ENCODE measurements at places on chromosomes 16 and 17.

- DNase-seq = no peak
These were observed 13.5 kb downstream of the CEP295NL start for GRCh38 chr17:78889531-78889930.

GRCh38 chr17:41599680-41600079, 12.9 kb downstream of the KRT16 start:
- no peak for DNase-seq

- DNase-seq = no peak
These were observed 52.2 kb downstream of the VPS35L start for GRCh38 chr16:19607616-19608280.

DNA sequence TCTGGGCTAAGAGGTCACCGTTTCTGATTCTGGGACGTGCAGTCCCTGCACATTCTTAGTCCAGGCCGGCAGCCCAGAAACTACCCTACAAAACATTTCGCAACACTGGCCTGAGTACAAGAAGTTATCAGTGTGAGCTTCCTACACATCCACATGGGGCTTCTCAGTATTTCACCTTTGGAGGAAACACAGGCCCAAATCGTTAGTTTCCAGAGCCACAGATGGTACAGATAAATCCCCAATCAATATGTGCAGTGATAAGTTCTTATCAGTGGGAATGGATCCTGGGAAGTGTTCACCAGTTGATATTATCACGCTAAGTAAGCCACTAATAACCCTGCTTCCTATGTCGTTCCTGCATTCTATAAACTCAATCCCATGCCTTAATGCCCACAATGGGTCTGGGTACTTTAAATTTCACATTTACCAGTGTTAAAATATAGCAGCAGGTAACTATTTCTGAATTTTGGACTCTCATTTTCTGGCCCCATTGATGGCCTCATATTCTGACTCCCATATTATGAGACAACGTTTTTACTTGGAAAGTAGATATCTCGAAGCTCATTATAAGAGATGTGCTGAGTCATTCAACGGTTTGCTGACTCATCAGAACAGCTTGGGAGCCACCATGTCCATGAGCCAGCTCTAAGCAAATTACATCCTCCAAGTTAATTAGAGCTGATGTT, 370.2 kb upstream of the MAF start:
- no peak for DNase-seq

GRCh38 chr16:88022076-88023042, 71.1 kb downstream of the BANP start:
- no peak for DNase-seq

- DNase-seq = no peak
These were observed 7.9 kb downstream of the TBX4 start for GRCh38 chr17:61459939-61460718.

GRCh38 chr16:89366561-89367537, 123.5 kb downstream of the ANKRD11 start:
- DNase-seq = no peak

- DNase-seq = no peak
These were observed 1.1 kb downstream of the TOX3 start for GRCh38 chr16:52545898-52546266.

- DNase-seq = no peak
These were observed at the start of gene WIPI1 for GRCh38 chr17:68457168-68457538. Gene WIPI1 (minus strand): TSS chr17:68457496. CDS start chr17:68457421, 75 bp downstream.

GRCh38 chr16:76466871-76467270, 189.7 kb downstream of the CNTNAP4 start:
- DNase-seq = no peak

DNA sequence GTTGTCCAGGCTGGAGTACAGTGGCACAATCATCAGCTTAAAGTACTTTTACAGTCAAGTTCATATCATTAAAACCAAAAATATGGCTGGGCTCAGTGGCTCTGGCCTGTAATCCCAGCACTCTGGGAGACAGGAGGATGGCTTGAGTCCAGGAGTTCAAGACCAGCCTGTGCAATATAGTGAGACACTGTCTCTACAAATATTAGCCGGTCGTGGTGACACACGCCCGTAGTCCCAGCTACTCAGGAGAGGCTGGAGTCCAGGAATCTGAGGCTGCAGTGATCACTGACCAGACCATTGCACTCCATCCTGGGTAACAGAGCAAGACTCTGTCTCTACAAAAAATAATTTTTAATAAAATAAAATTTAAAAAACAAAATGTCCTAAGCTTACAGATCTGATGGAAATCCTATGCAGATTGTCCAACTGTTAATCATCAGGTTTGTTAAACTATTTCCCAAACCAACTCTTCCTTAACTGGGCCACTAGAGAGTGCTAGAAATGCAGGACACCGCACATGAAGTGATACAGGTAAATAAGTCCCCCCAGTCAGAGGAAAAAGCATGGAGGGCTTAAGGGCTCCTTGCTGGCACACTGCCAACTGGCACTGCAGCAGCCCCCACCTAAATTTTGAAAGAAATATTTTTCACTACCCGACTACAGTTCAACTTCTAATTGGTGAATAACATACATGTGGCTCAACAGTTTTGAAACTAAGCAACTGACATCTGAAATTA, 2.8 kb downstream of the USP22 start:
- DNase-seq = no peak

DNA sequence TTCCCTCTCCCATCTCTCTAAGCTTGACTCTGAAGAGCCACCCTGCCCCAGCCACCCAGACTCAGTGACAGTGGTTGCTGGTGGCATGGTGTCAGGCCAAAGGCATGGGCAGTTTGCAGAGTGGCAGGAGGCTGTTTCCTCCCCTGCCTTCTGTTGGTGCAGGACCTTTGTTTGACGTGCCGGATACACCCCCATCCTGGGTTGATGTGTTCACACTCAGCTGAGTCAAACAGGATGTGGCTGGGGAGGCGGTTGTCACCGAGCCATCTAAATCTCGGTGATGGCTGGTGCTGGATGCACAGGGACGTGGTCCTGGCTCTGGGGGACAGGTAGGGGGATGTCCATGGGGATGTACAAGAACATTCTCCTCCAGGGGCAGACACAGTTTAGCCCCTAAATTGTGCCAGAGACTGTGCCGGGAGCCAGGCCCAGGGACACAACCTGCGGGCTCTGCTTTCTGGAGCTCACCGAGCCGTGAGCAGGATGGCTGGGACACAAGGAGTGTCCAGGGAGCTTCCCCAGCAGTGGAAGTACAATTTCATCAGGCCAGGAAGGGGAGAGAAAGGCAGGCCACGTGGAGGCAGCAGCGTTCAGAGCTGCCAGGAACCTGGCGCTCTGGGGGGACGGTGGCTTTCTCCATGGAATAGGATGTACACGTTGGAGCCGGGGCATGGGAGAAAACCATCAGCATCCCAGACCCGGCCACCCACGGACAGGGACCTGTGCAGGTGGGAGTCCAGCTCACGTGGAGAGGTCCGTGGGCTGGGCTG, 264.2 kb downstream of the SEC14L1 start:
- DNase-seq = no peak

DNA sequence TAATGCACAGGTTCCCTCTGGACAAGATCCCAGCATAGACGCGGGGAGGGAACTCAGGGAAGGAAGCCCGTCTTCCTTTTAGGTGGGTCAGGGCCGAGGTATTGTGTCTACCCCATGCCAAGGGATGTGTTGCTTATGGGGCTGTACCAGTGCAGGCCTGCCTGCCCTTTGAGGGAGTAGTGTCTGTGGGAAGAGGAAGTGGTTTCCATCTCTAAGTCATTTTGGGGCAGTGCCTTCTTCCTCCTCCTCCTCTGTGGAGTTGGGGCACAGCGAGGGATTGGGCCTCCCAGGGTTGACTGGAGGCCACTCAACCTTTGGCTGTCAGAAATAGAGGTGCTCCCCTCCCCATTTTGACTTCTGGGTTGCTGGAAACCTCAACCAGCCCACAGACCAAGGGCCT, 26.5 kb downstream of the GJD3 start:
- DNase-seq = no peak

DNA sequence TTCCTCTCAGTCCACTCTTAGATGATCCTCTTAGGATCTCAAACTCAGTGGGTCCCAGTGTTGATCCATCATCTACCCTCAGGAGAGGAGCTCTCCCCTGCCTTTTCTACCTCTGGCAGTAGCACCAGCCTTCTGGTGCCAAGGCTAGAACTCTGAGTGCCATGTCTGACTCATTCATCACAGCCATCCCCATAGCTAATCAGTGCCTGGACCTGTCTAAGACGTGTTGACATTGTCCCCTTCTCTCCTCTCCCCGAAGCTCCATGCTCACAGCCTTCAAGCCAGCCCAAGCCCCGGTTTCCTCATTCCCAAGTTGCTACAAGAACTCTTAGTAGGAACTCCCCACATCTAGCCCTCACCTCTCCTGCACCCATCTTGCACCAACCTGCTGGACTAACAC, 73.5 kb upstream of the GRIN2A start:
- DNase-seq = no peak

GRCh38 chr17:3981455-3981854, 17.2 kb upstream of the ATP2A3 start:
- DNase-seq = no peak
